Stimulated activated CD8-positive, alpha-beta memory T cell treated with anti-CD3 and anti-CD28 coated beads, Interleukin-4, amount 100 ng/mL, for 1 hour (primary cell): ENCODE measurements at places on chromosomes 16 and 17.

- DNase-seq: no peak
Observed at GRCh38 chr16:497258-497657, 30.3 kb upstream of the CAPN15 start.

GRCh38 chr16:85453194-85453678 lies 159.9 kb upstream of the GSE1 start:
- DNase-seq: no peak

- DNase-seq: no peak
Observed at GRCh38 chr17:62641153-62641552, 13.7 kb downstream of the MRC2 start.

DNA sequence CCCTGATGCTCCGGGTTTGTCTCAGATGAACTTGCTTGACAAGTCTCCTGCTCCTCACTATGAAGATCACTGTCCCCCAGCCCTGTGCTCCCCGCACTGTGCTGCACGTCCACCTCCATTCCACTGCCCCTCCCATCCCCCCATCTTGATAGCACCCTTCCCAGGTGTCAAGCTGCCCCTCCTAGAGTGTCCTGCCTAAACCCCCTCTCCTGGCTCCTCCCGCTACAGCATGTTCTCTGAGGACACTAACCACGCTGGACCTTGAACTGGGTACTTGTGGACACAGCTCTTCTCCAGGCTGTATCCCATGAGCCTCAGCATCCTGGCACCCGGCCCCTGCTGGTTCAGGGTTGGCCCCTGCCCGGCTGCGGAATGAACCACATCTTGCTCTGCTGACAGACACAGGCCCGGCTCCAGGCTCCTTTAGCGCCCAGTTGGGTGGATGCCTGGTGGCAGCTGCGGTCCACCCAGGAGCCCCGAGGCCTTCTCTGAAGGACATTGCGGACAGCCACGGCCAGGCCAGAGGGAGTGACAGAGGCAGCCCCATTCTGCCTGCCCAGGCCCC lies 18.5 kb downstream of the DEXI start:
- DNase-seq: no peak

DNA sequence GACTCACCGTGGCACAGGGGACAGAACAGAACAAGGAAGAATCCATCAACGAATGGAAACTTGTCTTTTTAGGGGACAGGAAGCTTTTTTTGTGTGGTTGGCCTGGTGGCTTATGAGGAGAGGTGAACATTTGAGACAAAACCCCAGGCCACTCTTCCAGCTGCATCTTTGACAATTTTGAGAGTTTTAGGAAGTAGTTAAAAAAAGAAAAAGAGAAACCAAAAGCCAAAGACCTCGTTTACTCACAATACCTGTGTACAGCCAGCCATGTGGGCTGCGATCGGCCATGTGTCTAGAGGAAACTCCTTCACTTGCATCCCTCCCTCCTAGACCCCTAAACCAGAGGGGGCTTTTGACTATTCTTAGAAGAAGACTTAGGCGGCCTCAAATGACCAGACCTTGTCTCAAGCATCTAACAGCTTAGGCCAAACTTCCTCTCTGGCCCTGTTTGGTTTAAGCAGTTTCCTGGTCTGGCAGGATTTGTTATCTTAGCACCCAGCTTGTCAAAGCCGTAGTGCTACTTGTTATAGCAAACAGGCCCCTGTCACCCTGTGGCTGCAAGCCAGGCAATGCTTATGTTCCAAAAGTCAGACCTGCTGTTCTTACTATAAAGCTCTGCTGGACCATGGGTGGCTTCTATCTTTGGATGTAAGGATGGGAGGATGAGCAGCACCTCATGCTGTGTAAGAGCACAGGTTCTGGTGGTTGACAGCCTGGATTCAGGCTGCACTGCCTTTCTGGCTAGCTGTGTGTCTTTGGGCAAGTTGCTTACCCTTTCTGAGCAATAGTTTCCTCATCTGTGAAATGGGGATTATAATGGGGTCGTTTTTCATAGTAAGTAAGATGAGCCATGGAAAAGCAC lies 17.7 kb downstream of the KSR1 start:
- DNase-seq: peak; percentile 49

GRCh38 chr17:8392674-8393469 lies 4.8 kb downstream of the RNF222 start:
- DNase-seq: no peak

DNA sequence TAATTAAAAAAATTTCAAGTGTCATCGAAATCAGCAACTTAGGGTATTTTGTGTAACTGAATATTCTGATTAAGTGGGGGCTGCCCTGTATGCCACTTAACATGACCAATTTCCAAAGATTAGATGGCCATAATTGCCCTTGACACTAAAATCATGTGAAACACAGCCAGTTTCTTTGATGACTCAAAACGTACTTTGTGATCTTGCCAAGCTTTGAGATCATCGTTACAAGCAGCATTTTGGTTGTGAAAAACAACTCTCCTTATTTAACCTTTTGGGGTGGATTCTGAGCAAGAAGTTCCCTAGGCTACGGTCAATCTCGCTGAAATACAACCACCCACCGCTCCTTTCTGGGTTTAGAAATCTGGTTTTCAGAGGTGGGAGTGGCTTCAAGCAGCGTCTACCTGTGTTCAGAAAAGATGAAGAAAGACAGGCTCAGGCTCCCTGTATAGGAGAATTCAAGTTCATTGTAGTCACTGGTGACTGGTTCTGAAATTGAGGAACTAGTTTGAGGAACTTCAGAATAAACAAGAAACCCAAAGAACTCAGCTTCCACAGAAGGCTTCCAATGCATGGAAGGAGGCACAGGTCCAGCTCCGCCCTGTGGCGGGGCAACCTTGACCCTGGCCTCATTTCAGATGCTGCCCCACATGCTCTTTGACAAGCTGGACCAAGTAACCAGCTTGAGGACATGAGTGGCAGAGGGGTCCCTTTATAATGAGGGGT lies 9.4 kb downstream of the MAP3K14 start:
- no peak for DNase-seq

GRCh38 chr17:34757106-34757505 lies 177.7 kb downstream of the TMEM132E start:
- DNase-seq: no peak

DNA sequence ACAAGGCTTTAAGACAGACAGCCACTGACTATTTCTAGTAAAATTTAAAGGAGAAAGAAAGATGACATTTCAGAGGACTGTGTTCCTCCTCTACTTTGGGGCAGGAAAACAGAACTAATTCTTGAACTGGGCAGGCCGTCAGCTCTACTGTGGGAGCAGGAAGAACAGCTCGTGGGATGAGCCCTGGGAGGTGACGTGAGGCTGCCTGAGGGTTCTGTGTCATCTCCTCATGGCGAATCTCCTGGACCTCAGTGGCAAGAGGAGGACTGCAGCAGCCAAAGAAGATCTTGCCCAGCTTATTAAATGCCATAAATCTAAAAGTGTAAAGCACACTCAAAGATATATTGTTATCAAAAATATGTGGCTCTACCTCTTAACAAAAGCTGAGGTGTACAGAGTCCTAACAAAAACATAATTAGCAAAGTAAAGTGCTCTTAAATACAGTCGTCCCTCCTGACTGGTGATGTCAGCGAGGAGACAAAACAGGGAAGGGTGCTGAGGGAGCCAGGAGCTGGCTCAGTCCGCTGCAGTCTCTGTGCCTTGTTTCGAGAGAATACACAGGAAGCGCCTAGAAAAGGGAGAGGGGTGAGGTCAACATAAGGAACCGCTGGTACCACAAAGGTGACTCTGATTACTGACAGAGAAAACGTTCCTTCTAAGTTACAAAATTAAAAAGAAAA lies 58.0 kb downstream of the CREBBP start:
- DNase-seq: no peak

GRCh38 chr16:66977341-66978113 lies 10.9 kb upstream of the CES4A start:
- DNase-seq: peak; percentile 83

- no peak for DNase-seq
Observed at GRCh38 chr17:81814748-81815645, 11.0 kb downstream of the GCGR start.

- peak; percentile 70 for DNase-seq
Observed at GRCh38 chr16:3880623-3881498, at the start of gene CREBBP. TSS of gene CREBBP (minus strand) at chr16:3880713. CDS start at chr16:3879916, 797 bp downstream.

DNA sequence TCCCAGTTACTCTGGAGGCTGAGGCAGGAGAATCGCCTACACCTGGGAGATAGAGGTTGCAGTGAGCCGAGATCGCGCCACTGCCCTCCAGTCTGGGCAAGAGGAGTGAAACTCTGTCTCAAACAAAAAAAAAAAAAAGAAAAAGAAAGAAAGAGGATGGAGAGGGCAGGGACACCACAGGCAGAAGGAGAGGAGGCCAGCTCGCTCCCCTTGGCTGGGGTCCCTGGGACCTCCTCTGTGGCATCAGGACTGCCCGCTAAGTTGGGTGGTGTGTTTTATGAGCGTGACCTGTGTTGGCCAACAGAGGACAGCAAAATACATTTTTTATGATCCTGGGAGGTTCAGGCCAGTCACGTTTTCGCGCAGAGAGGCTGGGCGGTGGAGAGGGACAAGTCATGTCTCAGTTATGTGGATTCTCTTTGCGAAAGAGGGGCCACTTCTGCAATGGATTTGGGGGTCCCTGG lies 229.6 kb downstream of the MRTFB start:
- no peak for DNase-seq

GRCh38 chr17:19274893-19275292 lies 37.7 kb downstream of the EPN2 start:
- DNase-seq: no peak
